Epithelial cell of proximal tubule (primary cell): ENCODE measurements at places on chromosomes 7 and 10.

DNA sequence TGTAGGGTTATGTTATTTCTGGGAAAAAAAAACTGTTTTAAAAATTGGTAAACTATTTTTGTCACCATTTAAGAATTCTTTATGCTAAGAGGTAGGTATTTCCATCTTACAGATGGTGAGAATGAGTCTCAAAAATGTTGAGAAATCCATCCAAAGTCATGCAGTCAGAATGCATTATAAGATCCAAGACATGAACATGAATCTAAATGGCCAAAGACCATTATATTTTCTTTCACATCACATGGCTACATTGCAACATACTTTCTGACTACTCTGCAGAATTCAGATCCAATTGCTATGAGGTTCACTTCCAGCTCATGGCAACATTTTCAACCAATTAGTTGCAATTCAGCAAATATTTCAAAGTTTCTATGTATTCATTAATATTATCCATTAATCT lies 181.2 kb downstream of the TWIST1 start:
- DNase-seq = no peak

DNA sequence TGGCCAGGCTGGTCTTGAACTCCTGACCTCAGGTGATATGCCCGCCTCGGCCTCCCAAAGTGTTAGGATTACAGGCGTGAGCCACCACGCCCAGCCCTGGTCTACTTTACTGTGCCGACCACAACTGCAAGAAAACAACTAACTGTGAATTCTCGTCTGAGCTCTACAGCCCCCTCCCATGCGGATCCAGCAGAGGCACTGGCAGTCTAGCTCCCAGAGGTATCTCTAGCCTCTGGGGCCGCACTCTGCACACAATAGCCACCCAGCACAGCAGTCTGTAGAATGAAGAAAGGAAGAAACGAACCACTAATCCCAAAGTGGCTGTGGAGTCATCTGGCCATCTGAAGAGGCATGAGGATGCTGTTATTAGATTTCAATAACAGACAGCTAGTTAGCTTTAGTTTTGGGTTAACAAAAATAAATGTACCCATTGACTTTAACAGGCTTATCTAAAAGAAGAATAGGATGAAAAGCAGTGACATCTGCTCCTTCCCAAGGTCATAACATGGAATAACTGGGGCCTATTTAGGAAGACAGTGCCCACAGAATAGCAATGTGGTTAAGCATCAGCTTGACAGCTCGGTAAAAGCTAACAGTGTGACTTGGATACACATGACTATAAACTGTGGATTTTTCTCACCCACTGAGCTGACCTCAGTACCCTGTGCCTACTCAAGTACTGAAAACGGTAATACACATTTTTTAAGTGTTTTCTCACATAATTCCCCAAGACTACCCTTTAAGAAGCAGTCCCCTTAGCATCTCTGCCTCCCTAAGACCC lies 131.9 kb downstream of the TNS3 start:
- peak; percentile 51 for DNase-seq

DNA sequence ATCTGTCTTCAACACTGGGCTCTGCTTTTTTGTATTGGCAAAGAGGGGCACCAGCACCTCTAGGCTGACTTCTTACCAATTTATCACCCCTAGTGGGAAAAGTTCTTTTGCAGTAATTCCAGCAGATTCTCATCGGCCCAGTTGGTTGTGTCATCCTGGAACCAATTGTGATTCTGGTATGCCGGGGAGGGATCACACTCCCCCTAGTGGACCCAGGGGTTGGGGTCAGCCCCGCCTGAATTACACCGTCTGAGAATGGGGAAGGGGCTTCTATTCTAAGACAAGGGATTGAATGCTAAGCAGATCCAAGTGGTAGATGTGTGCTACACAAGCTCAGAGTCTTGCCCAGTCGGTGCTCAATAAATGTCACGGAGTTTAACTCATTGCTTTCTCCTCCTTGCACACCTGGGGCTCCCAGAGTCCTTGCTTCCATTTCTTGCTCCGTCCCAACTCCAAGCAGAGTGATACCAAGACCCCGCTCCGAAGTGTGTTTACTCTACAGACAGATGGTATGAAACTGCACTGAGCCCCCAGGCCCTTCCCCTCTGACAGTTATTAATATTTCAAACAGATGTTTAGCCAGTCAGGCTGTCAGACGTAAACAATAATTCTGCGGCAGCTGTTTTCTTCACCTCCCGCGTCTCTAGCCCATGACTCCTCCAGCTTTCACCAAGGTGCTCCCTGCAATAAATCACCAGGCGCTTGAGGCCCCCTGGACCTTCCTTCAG lies 71.9 kb downstream of the C10orf105 start:
- DNase-seq = no peak

DNA sequence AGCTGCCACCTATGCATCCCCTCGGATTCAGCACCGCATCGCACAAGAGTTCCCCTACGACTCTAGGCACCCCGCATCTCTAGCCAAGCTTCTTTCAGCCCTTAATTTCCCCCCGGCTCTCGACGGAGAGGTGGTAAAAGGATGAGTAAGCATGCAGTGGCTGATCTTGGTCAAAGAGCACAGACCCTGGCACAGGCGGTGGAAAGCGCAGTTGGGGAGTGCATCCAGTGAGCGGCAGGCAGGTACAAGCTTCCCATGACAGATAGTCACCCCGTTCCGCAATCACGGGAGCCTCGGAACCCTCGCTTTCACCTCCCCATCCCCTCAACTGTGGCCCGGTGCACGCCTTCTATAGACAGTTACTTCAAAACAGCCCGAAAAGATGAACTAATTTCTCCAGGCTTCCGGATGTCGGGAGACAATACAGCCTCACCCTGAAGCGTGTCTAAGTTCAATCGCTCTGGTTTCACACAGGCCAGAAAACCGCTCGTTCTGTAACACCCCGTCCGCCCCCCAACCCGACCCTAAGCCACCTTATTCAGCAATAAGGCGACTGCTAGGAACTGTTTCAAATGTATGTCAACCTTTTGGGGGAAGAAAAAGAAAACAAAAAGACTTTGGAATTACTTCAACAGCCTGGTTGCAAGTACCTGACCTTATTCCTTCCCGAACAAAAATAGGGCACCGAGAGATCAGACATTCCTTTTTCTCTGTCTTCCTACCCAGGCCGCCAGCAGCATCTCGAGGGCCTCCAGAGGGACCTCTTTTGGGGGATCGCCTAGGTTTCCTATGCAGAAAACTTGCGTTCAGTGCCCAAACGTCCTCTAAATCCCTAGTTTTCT lies 1.4 kb downstream of the RHEB start:
- no peak for DNase-seq

DNA sequence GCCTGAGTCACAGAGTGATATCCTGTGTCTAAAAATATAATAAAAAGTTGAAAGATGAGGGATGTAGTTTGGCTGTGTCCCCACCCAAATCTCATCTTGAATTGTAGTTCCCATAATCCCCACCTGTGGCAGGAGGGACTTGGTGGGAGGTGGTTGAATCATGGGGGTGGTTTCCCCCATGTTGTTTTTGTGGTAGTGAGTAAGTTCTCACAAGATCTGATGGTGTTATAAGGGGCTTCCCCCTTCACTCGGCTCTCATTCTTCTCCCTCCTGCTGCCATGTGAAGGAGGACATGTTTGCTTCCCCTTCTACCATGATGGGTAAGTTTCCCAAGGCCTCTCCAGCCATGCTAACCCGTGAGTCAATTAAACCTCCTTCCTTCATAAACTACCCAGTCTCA lies 25.1 kb upstream of the UBE3C start:
- DNase-seq = no peak

DNA sequence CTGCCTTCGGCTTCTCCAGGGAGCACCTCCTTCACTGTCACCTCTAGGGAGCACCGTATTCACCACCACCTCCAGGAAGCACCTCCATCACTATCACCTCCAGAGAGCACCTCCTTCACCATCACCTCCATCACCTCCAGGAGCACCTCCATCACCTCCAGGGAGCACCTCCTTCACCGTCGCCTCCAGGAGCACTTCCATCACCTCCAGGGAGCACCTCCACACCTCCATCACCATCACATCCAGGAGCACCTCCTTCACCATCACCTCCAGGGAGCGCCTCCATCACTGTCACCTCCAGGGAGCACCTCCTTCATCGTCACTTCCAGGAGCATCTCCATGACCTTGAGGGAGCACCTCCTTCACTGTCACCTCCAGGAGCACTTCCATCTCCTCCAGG lies 102.3 kb downstream of the DNAJB6 start:
- DNase-seq = no peak

GRCh38 chr7:50270531-50271018 lies 33.9 kb upstream of the IKZF1 start:
- DNase-seq = no peak

DNA sequence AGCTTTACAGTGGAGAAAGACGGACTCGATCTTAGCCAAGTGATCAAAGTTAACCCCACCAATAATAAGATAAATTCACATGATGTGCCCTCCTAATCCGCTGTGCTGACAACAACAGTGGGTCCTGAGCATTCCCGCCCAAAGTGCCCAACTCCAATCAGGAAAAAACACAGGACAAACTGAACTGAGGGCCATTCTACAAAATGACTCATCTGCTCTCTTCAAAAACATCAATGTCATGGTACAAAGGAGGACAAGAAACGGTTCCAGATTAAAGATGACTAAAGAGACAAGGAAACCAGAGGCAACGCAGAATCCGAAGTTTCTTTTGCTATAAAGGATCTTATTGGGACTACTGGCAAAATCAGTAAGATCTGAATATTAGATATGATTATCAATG lies 79.4 kb downstream of the CTBP2 start:
- DNase-seq = no peak
